ENCODE measurements at places on chromosomes 12 and 14. TPM values are rescaled to one million over a fixed set of nuclear protein-coding genes. Genes with fewer than 3 reads are reported as not detected.
A peak's percentile ranks its signal among the peaks of the same experiment; 100 is the strongest.

GRCh38 chr12:132163911-132164288, 19.6 kb downstream of the NOC4L start:
- no peaks in the 10 kb centered on the region for H3K36me3 ChIP-seq
- no peak overlapping the region for H3K4me3 ChIP-seq
- peaks cover 20% of the 10 kb centered on the region for H3K4me1 ChIP-seq
- H3K27ac ChIP-seq: no peak overlapping the region

DNA sequence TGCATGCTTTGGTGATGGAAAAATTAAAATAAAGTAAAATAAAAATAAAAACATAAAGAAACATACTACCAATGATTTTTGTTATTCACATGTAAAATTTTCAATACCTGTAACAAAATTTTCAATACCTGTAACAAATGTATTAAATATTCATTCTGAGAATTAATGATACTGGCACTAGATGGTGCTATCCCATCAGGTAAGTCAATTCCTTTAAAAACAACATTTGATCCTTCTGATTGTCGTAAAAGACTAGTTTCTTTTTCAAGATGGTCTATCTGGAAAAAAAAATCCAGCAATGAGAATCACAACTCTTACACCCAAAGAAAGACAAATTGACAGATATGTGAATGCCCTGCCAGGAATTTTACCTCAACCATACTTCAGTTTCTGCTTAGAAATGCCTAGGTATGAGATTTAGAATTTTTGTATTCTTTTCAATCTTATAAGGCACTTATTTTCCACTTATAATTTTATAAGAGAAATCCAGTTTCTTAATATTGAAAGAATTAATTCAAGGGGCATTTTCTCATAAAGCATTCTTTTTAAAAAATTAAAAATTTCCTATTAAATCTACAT, 30.7 kb downstream of the CEP290 start:
- peak overlapping the region; percentile 61 for H3K4me3 ChIP-seq
- peak; percentile 76 for DNase-seq
- peaks cover 5% of the 10 kb centered on the region for H3K4me1 ChIP-seq

- no peak overlapping the region for H3K27ac ChIP-seq
- no peaks in the 10 kb centered on the region for H3K36me3 ChIP-seq
These were observed 139.0 kb downstream of the SYNE2 start for GRCh38 chr14:63991833-63992232.

DNA sequence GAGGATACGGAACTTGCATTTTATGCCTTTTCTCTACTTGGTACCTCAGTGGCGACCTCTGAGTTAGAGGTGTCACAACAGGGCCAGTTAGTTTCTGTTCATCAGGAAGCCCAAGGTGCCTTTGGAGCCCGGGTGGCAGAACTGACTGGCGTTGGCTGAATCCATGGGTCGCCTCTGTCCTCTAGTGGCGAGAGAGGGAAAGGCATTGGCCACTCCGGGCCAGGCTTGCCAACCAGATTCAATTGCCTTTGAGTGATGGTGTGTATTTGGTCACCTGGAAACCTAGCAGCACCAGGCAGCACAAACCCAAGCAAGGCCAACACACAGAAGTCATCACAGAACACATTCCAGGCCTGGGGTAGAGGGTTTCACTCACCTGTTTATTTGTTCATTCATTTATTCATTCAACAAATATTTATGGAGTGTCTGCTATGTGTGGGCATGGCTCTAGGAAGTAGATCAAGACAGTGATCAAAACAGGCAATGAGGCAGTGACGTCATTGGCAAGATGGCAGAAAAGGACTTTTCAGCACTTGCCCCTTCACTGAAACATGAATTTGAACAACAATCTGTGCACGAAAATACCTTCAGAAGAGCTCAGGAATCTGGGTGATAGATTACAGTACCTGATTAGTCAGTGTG, 40.5 kb upstream of the KCNA5 start:
- H3K36me3 ChIP-seq: no peaks in the 10 kb centered on the region
- H3K27ac ChIP-seq: no peak overlapping the region
- H3K4me3 ChIP-seq: no peak overlapping the region
- no peaks in the 10 kb centered on the region for H3K4me1 ChIP-seq

DNA sequence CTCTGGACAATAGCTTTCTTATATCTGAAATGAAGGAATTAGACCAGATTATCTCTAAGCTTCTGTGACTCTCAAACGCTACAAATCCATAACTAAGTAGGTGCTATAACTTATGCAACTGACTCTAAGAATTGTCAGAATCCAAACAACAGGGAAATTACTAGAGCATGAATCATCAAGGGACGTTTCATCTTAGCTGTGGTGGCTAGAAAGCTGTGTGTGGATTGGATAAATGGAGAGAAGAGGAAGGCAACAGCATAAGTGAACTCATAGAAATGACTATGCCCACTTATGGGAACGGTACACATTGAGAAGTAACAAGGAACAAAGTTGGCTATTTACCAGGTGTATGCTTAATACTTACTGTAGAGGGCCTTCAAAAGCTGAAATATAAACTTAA, 96.0 kb upstream of the NEDD1 start:
- no peaks in the 10 kb centered on the region for H3K27me3 ChIP-seq
- DNase-seq: peak; percentile 99
- H3K4me1 ChIP-seq: peaks cover 52% of the 10 kb centered on the region
- peak overlapping the region; percentile 57 for H3K4me3 ChIP-seq

DNA sequence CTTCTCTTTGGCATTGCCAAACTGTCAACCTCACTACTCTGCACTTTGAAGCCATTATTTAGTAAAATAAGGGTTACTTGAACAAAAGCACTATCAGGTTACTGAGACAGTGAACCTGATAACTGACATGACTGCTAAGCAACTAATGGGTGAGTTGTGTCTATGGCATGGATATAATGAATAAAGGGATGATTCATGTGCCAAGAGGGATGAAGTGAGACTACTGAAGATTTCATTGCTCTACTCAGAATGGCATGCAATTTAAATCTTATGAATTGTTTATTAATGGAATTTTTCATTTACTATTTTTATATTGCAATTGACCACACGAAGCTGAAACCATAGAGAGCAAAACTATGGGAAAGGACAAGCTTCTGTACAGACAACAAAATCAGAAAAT, 74.4 kb downstream of the CEP128 start:
- no peak overlapping the region for H3K27ac ChIP-seq
- no peaks in the 10 kb centered on the region for H3K27me3 ChIP-seq
- peak; percentile 18 for DNase-seq
- H3K36me3 ChIP-seq: peaks cover 5% of the 10 kb centered on the region

Gene CD69
- 0.75 TPM for total RNA-seq

Gene RTL1
- not detected for total RNA-seq

Gene KLRB1
- not detected for total RNA-seq
